ENCODE measurements at places on chromosomes 11 and 22.

DNA sequence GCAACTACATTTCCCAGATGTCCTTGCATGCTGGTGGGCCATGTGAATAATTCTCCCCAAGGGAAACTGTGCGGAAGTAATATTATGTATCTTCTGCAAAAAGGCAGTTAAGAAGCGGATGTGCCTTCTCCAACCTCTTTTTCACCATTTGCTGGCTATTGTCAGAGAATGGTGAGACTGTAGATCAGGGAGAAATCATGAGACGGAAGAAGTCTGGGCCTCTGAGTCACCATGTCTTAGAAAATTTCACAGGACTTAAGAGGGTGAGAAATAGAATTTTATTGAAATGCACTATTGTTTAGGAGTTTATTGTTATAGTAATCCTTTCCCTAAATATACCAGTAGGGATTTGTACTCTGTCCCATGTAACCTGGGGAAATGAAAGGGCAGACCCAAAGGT is 298.7 kb upstream of the ZC3H12C start:
- DNase-seq = no peak

GRCh38 chr11:103537904-103538502 is 428.8 kb downstream of the DYNC2H1 start:
- peak; percentile 66 for DNase-seq

GRCh38 chr11:1274501-1274900 is 34.9 kb downstream of the TOLLIP start:
- no peak for DNase-seq

GRCh38 chr11:45041596-45041995 is 90.9 kb upstream of the TP53I11 start:
- no peak for DNase-seq

GRCh38 chr11:134755535-134755934 is 343.5 kb upstream of the B3GAT1 start:
- DNase-seq = no peak

DNA sequence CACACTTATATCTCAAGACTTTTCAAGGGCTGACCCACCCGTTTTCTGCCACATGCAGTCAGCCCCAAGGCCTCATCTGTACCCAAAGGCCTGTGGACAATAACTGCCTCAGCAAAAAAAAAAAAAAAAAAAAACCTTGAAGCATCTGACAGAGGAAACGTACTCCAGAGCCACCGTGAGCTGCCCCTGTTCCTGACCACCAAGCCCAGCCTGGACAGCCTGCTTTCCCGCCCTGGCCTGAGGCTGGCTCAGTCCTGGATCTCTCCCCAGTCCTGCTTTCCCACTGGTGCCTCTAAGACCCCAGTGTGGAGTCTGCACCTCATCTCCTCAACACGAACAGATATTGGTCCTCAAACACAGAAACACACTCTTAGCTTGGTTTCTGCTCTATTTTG is 66.5 kb downstream of the SLC35F2 start:
- DNase-seq = no peak

GRCh38 chr11:74325649-74326645 is 14.5 kb upstream of the P4HA3 start:
- no peak for DNase-seq

- DNase-seq = no peak
Measured at GRCh38 chr11:1834779-1835670, at the start of gene SYT8. Gene SYT8 (plus strand): TSS chr11:1834990. CDS start chr11:1835106, 116 bp downstream.

DNA sequence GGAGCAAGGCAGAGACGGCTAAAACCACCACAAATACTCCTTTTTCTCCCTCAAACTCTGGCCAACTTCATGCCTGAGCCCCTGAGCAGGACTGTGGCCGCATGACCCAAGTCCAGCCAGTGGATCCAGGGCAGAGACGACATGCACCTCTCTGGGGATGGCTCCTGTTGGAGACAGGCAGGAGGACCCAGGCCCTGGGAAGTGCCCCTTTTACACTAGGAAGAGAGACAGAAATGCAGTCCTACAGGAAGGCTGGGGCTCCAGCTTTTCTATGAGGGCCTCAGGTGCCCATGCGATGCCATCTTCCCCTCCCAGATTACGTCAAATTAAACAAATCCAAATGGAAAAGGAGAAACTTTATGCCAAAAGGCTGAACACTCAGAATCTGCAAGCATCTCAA is 498.0 kb downstream of the BRD1 start:
- DNase-seq = no peak

DNA sequence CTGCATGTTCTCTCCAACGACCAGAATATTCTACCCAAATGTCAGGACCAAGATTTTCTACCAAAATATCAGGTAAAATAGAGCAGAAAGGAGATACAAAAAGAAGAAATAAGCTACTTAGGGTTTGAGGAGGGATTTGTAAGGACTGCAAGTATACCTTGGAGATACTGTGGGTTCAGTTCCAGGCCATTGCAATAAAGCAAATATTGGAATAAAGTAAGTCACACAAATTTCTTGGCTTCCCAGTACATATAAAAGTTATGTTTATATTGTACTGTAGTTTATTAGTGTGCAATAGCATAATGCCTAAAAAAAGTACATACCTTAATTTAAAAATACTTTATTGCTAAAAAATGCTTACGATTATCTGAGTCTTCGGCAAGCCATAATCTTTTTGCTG is 34.1 kb downstream of the CCDC15 start:
- no peak for DNase-seq

- DNase-seq = no peak
Measured at GRCh38 chr11:74004759-74005615, 3.9 kb downstream of the UCP3 start.

DNA sequence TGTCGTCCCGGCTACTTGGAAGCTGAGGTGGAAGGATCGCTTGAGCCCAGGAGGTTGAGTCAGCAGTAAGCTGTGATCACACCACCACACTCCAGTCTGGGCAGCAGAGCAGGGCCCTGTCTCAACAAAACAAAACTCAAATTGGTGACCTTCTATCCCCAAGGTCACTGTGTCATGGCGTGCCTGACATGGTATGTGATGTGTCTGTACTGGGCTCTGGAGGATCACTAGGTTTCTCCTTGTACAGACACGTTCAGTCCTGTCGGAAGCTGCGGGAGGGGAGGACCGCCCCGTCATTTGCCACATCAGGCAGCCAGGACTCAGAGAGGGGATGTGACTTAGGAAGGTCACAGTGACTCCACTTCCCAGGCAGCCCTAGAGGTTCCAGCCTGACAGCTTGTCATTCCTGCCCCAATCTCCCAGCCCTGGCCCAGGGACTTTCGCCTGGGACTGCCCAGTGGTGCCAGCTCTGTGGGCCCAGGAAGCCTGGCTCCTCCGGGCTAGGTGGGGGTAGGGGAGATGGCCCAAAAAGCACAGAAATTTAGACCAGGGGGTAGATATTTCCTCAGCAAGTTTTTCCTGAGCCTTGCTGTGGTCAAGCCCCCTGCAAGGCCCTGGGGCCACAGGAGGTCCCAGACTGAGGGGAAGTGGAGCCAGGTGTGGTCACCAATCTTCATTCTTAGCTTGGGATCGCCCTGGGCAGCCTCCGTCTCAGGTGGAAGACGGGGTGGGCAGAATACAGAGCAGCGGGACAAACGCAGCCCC is 53.2 kb downstream of the TRIOBP start:
- DNase-seq = no peak

DNA sequence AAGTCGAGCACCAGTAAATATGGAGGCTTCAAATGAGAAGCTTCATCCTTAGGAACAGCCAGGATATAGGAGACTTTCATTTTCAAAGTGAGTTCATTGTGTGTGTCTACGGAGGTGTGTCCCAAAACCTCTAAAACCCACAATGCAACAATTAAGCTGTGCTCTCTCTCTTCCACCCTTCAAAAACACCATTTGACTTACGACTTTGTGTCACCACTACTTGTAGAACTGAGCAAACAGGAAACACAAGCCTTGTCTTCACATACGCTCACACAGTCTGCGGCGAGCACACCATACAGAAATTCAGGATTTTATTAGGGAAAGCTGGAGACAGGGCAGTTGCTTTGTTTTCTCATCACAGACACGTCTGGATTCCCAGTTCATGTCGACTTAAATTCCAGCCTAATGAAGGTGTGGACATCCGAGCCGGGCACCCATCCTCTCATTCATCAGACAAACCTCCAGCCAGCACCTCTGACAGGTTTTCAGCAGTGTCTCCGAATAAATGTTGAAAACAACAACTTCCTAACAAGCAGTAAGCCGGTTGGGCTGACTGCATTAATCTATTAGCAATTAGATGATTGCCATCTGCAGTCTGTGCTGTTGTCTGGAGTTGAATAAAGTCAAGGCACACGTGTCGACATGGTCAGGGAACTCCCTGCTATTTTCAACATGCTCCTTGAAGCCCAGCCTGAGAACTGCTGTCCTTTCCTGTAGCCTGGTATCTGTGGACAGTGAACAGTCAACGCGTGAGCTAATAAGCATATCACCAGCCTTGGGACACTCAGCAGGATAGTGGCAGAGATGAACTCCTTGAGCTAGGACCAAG is 1411.1 kb downstream of the BRD1 start:
- DNase-seq = no peak

- DNase-seq = no peak
Measured at GRCh38 chr22:42772647-42773046, 52.0 kb upstream of the A4GALT start.

DNA sequence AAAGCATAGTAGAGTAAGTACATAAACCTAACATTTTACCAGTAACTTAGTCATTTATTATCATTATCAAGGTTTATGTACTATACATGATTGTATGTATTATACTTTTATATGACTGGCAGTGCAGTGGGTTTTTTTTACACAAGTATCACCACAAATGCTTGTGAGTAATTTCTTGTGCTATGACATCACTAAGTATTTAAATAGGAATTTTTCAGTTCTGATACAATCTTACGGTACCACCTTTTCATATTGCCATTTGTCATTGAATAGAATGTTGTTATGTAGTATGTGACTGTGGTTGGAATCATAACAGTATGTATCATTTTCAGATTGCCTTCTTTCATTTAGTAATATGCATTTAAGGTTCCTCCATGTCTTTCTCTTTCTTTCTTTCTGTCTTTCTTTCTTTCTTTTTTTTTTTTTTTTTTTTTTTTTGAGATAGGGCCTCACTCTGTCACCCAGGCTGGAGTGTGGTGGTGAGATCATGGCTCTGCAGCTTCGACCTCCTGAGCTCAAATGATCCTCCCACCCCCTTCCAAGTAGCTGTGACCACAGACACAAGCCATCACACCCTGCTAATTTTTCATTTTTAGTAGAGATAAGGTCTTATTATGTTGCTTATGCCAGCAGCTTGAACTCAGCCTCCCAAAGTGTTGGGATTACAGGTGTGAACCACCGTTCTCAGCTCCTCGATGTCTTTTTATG is 18.6 kb downstream of the ATM start:
- no peak for DNase-seq

GRCh38 chr11:7551571-7551970 is 37.8 kb downstream of the PPFIBP2 start:
- no peak for DNase-seq

DNA sequence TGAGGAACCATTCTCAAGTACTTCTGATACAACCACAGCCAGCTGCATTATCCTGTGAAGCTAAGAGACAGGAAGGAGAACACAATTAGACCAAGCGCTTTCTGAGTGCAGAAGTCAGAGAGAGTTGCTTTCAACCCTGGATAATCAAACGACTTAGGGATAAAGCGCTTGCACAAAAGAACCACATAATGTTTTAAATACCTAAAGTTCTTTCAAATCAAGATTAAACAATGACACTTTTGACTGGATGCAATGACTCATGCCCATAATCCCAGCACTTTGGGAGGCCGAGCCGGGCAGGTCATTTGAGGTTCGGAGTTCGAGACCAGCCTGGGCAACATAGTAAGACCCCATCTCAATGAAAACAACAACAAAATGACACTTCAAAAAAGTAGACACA is 145.1 kb downstream of the SWAP70 start:
- DNase-seq = no peak

DNA sequence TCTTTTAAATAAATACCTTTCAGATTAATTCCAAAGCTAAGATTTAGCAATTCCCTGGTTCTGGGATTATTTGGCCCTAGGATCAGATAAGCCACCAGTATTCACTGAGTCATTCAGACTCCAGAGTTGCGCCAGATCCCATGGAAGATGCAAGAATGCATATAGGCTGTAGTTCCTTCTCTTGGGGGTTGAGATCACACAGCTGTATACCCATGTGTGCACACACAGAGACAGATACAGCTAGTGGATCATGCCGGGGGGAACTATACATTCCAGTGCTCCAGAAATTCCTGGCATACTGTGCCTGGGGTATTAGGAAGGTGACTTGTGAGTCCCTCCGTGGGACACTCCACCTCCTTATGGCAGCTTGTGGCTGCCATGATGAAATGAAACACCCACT is 75.4 kb downstream of the ZBTB16 start:
- DNase-seq = no peak

- DNase-seq = no peak
Measured at GRCh38 chr22:32327066-32327465, 30.6 kb upstream of the RFPL3 start.

DNA sequence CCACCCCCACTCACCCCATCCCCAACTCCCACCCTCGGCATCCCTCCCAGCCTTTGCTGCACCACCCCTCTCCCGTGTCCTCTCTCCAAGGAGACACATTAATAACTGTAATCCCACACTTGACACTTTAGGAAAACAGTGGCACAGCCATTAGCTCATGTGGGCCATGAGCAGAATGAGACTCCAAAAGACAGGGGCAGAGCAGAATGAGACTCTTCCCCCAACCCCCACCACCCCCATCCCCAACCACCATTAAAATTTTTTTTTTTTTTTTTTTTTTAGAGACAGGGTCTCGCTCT is 6.2 kb upstream of the SLCO2B1 start:
- DNase-seq = no peak

DNA sequence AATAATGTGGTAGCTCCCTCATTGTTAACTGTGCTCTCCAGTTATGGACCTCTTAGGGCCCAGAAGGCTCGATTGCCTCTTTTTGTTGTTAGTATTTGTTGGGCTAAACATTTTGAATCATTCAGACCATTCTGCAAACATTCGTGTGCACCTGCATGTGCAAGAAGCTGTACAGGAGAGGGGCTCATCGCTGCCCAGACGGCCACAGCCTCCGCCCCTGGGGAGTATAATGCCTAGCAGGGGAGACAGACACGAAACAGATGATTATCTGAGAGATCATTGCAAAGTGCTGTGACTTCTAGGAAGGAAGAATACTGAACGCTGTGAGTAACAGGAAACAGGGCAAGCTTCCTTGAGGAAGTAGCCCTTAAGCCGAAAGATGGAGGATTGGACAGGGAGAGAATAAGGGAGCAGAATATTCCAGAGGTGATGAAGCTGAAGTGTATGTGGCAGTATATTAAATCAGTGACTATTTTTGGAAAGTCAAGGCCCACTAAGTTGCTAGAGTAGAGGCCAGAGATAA is 123.3 kb upstream of the RASSF10 start:
- no peak for DNase-seq

DNA sequence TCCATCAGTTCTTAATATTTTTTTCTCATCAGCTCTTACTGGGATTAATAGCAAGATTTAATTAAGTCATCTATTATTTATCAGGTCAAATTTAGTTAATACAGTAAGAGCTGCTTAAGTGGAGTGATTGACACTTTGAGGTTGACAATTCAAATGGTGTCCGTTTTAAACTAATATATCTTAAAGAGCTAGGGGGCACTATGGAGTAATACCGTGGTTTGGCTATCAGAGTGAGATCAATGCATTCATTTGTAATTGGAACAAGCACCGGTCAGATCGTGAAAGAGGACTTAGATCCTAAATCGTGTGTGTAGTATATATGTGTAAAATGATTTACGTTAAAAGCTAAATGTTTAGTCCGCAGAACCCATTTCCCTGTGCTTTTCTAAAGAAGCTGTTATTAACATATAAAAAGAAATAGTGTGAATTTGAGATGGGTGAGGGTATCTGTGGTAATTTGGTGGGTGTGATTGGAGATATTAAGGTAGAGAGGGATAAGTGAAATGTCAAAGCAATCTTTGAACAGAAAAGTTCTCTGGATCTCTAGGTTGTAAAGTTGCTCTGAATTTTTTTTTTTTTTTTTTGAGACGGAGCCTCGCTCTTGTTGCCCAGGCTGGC is 2.3 kb downstream of the SIK2 start:
- DNase-seq = peak; percentile 87

Data from GM23338 (cell line).